Stimulated activated CD4-positive, alpha-beta T cell treated with anti-CD3 and anti-CD28 coated beads, TNF-alpha, amount 100 ng/mL, for 1 hour (primary cell): ENCODE measurements at places on chromosomes 6 and 20.

DNA sequence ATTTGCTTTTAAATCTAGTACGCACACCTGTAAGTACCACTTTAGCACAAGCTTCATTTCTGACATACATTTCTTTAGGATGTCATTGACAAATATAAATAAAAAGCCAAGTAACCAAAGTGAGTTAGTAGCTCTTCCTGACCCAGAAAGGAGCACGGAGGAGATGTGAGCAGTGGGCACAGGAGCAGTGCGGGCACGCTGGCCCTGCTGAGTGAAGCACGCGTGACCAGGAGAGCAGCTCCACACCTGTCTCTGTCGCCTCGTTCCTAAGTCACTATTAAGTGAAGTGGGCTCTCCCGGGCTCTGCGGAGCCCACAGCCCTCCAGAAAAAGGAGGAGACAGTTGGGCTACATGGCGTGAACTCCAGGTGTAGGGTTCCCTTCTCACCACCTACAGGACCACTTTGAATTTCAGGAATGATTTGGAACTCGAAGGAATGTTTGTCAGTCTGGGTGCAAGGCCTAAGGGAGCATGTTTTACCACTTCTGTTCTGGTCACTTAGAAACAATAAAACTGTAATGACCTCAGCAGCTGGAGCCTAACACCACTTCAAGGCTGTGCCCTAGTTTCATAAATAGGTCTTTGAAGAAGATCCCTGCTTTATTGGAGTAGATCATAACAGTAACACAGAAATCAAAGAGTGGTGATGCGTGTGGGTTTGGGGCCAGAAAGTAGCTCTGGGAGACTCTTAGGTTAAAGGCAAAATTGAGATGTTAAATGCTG lies 95.9 kb downstream of the FAM120B start:
- no peak for DNase-seq

- DNase-seq: no peak
Measured at GRCh38 chr20:38418509-38419204, 16.5 kb downstream of the SNHG17 start.

DNA sequence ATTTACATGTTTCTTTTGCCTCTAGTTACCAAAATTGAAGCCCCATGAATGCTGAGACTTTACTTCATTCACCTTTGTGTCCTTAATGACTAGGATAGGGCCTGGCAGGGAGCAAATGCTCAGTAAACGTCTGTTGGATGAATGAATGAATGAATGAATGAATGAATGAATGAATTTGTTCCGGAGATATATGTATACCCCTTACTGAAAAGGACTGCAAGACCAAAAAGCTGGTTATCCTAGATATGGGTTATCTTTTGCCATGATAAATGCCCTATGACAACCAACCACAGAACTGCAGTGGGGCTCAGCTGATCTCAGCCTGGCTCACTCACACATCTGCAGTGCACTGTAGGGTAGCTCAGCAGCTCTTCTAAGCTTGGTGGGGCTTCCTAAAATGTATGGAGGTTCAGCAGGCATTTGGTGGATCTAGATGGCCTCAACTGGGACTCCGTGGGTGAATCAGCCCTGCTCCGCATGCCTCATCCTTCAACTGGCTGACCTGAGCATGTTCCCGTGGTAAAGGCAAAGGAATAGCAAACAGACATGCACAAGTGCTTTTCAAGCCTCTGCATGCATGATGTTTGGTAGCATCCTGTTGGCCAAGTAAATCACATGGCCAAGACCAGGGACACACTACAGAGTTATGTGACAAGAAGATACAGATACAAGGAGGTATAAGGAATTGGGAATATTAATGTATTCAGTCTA lies 378.7 kb upstream of the SOX4 start:
- DNase-seq: no peak

- no peak for DNase-seq
Measured at GRCh38 chr6:127967708-127968107, 66.8 kb upstream of the THEMIS start.

GRCh38 chr20:51341581-51341980 lies 200.9 kb downstream of the NFATC2 start:
- DNase-seq: no peak

- no peak for DNase-seq
Measured at GRCh38 chr20:38094373-38094891, 60.9 kb downstream of the RPRD1B start.

- no peak for DNase-seq
Measured at GRCh38 chr6:154749341-154749740, 16.1 kb downstream of the SCAF8 start.

GRCh38 chr6:148952147-148953035 lies 205.6 kb downstream of the UST start:
- no peak for DNase-seq

- no peak for DNase-seq
Measured at GRCh38 chr20:64224351-64225170, 31.0 kb upstream of the PCMTD2 start.

- DNase-seq: no peak
Measured at GRCh38 chr6:113936093-113936934, 34.6 kb downstream of the HDAC2 start.

- DNase-seq: no peak
Measured at GRCh38 chr20:31843288-31843687, 2.1 kb downstream of the FOXS1 start.

GRCh38 chr6:50305660-50306059 lies 255.9 kb upstream of the DEFB112 start:
- DNase-seq: no peak

GRCh38 chr20:12575352-12576095 lies 433.2 kb upstream of the SPTLC3 start:
- DNase-seq: no peak

DNA sequence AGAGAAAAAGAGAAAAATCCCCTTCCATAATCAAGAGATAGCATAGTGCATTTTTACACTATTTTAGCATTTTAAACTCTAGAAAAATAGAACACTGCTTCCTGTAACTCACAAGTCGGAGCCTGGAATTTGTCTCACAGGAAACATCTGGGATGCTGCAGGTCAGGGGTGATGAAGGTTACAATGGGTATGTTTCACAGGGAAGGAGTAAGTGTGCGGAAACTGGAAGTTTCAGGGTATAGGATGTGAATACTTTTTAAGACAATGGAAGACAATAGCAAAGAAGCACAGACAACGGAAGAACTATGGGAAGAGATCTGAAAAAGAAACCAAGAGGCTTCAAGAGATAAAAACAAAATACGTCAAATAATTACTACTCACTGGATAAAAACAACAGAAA lies 361.0 kb upstream of the MARCKS start:
- DNase-seq: no peak

DNA sequence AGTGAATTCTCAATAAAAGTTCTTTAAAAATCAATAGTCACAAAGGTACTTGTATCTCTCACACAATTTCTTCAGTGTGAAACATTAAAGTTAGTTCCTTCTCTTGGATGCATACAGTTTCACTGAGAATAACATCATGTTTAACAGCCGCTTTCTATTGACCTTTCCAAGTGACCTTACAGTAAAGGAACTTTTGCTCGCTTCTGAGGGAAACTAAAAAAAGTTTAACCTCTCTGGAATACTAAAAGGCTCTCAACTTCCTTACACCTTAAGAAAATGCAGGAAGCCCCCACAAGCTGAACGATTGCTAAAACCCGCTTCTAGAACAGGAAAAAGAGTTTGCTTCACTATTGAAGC lies 1.3 kb downstream of the RRAGD start:
- no peak for DNase-seq

DNA sequence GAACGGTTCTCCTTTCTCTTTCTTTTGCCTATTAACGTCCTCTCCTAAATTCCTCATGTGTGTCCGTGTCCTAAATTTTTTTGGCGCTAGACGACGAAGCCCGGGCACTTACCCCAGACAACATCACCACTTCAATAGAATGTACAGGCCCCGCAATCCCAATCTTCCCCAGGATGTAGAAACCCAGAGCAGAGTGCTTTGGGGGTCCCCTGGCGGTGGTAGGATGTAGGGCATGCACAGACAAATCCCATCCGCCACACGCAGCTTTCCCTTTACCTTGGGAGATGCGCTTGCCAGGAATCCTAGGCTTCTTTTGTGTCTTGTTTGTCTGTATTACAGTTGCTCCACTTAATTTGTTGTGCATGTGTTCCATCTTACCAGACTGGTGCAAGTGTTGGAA lies 417.3 kb upstream of the ARID1B start:
- DNase-seq: no peak

GRCh38 chr20:10309326-10309725 lies 90.7 kb downstream of the SNAP25 start:
- no peak for DNase-seq

- no peak for DNase-seq
Measured at GRCh38 chr6:128208851-128209580, 308.2 kb upstream of the THEMIS start.

DNA sequence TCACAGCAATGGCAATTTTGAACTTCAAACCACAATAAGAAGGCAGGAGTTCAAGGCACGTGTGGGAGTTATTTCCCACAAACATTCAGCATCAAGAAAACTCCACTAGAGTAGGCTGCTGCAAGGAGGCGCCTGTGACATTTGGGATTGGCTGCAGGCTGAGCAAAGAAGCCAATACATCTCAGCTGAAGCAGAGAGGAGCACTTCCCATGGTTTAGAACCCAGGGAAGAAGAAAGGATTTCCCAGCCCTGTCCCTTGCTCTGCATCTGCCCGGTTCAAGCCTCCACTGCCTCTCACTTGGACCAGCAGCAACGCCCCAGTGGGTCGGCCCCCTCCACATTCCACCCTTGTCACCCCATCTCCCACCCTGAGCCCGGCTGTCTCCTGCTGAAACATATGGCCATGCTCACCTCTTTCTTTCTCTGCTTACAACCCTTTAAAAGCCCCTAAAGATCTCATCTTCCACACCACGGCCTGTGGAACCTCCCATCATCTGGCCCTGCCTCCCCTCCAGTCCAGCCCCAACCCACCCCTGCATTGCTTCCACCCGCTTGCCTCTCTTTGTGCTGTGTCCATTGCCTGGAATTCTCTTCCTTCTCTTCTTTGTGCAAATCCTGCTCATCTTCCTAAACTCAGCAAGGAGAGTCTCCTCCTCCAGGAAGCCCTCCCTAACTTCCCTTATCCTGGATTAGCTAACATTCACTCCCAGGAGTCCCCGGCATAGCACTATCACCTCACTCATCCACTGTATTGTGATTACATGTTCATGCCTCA lies 128.3 kb downstream of the ANKRD60 start:
- DNase-seq: no peak

DNA sequence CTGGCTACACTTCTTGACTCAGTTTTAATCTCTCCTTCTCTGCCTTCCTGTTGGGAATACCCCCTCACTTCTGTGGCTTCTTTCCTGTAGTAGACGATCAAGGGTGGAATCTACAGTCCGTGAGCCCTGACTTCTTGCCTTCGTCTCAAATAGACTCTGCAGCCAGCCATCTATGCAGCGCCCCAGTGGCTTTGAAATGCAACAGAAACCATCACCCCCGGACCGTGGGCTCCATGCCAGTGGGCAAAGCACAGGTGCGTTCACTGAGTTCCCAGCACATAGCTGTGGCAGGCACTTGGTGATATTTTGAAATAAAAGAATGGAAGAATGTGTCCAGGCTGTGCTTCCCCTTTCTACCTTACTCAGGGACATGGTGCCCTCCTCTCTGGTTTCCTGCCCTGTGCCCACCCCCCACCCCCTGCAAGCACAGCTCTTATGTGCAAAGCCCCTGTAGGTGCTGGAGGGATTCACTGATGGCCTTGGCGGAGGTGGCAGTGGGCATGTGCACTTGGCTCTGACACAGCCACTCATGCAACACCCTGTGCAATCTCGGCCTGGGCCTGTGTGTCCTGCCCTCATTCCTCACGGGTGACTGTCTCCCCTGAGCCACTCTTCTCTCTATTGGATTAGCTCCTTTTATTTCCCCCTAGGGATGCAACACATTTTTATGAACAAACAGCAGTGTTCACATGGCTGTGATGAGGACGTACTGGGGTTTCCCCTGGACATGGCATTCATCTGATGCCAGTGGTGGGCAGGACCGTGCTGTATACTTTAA lies 5.5 kb upstream of the CDSN start:
- no peak for DNase-seq

- DNase-seq: no peak
Measured at GRCh38 chr20:48102931-48103660, 317.8 kb upstream of the SULF2 start.

- DNase-seq: no peak
Measured at GRCh38 chr6:106398621-106399020, 38.1 kb downstream of the CRYBG1 start.

- no peak for DNase-seq
Measured at GRCh38 chr20:49775229-49775693, 37.4 kb upstream of the SLC9A8 start.

DNA sequence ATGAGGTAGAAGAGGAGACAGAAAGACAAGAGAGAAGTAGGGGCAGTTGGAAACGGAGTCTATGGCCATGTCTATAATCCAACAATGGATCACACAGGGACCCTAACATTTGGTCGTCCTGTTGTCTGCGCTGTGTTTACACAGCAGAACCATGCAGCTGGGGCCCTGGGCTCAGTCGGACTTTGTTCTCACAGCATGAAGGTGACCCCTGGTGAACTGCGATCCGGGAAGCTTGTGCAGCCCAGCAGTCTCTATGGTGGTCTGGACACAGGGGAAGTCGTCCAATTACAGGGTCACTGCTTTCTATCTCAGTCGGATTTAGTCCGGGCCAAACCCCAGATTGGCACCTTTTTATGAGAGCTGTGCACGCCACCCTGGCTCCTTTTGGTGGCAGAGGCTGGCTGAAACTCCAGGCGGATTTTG lies 153.6 kb downstream of the FOXA2 start:
- DNase-seq: no peak

DNA sequence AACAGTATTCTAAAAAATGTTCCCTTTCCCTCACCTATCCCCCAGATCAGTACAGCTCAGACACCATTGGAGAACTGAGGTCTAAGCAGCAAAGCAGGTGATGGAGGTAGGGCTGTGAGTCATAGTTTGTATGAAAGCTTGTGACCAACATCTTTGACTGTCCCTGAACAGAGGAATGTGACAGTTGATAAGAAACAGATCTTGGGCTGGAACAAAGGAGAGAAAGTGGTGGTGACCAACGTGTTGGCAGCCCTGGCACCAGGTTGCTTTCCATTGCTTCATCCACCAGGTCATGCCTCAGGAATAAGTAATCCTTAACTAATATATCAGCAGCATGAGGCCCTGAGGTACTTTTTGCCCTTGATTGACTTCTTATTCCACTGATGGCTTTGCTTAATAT lies 19.9 kb upstream of the CRIP3 start:
- no peak for DNase-seq

GRCh38 chr6:144478483-144478882 lies 193.3 kb downstream of the UTRN start:
- no peak for DNase-seq

- no peak for DNase-seq
Measured at GRCh38 chr6:91387290-91388059, 800.6 kb upstream of the MAP3K7 start.

- no peak for DNase-seq
Measured at GRCh38 chr20:51339721-51340450, 202.6 kb downstream of the NFATC2 start.

GRCh38 chr6:154353626-154354025 lies 3.0 kb downstream of the IPCEF1 start:
- no peak for DNase-seq

- DNase-seq: no peak
Measured at GRCh38 chr6:162528538-162528937, 199.0 kb downstream of the PRKN start.
